C1 segment of cervical spinal cord (tissue), 14 donors: ENCODE measurements at places on chromosomes 12 and 14.

GRCh38 chr12:132765361-132765760, 3.7 kb upstream of the ANKLE2 start:
- no peak for DNase-seq

DNA sequence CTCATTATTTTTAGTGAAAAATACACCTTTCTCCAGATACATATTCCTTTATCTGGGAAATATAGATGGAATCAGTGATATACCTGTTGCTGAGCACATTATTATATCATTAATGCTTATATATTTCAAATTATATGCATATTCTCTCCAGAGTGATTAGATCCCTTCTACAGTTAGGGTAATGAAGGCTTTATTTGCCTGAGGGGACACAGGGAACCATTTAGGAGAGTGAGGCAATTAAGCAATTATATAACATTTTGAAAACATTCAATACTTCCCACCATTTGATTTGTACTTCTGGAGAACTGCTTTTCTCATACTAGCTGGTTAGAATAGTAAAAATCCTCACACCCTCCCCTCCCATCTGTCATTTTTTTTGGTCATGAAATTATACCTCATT, 212.8 kb upstream of the NOVA1 start:
- DNase-seq: no peak

- DNase-seq: no peak
Measured at GRCh38 chr12:79678306-79678705, 12.5 kb downstream of the PAWR start.

- no peak for DNase-seq
Measured at GRCh38 chr12:122087431-122088178, 9.0 kb downstream of the MLXIP start.

DNA sequence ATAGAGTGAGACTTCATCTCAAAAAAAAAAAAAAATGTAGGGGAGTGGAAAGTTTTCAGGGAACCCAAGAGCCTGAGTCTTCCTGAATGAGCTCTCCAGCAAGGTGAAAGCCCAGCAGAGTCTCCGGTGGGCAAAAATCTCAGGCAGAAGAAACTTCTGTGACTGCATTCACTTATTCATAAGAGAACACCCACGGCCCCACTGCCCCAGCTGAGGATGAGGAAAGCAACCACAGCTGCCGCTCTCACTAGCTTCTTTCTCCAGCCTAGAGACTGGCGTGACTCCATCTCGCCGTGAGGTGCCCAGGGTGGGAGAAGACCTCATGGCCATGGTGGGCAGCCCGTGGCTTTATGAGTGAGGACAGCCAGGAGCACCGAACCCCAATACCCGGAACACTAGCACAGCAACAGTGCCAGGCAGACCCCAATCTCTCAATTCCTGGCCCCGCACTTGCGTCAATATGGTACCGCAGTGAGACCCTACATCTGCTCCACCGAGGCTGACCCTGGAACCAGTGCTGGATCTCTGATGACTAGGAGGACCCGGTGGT, 29.7 kb upstream of the DYNC1H1 start:
- DNase-seq: no peak
